ENCODE measurements at places on chromosomes 7 and 10. TPM values are rescaled to one million over a fixed set of nuclear protein-coding genes. Genes with fewer than 3 reads are reported as not detected.

AUTS2 gene
- total RNA-seq, result 1.2 TPM

TDRD1 gene
- under 0.01 TPM for total RNA-seq

LARP4B gene
- total RNA-seq, result 33.4 TPM

RBM20 gene
- 5.3 TPM for total RNA-seq

GRCh38 chr10:33120275-33120674 is 162.2 kb upstream of the ITGB1 start:
- DNase-seq, result no peak

DNA sequence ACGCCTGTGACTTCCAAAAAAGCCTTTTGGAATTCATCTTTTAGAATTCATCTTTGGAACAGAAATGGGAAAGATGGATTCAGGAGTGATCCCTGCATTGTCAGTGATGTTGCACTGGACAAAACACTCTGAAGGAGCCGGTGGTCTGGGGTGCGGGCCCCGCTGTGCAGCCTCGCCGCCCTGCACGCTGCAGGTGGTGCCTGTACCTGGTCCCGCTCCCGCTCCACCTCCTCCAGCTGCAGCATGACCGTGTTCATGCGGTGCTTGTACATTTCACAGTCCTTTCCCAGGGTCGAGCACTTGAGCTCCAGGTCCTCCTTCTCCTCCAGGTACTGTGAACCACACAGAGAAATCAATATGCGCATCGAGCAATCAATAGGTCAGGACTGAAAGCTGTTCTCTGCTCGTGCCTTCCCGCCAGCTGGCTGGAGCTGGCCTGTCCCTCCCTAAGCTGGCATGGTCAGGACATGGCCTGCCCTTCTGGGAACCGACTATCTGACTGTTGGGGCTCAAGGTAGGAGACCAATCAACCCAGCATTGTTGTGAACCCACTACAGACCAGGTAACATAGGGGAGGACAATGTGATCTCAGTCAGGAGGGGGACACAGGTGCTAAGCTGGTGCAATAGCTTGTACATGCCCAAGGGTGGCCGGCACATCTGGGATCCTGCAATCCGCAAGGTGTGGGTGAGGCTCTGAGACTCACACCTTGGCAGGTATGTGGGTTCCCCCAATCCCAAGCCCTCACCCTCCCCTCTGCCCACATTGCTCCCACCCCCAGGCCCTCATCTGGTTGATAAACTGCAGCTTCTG is 93.8 kb upstream of the GNA12 start:
- DNase-seq, result no peak

GRCh38 chr10:110414548-110415309 is 83.0 kb upstream of the DUSP5 start:
- peak; percentile 67 for DNase-seq

GRCh38 chr10:104819731-104820130 is 178.6 kb downstream of the SORCS3 start:
- no peak for DNase-seq

GRCh38 chr7:43872406-43873110 is 3.2 kb upstream of the MRPS24 start:
- no peak for DNase-seq

- DNase-seq, result no peak
Measured at GRCh38 chr10:77909021-77909748, 17.4 kb downstream of the DLG5 start.

- peak; percentile 23 for DNase-seq
Measured at GRCh38 chr7:30771880-30772425, 736 bp downstream of the MINDY4 start.

- no peak for DNase-seq
Measured at GRCh38 chr10:74282151-74282847, 131.3 kb downstream of the ADK start.

GRCh38 chr10:132399117-132400035 is 2.4 kb downstream of the PWWP2B start:
- no peak for DNase-seq

GRCh38 chr10:130357226-130357625 is 221.0 kb downstream of the GLRX3 start:
- no peak for DNase-seq

- no peak for DNase-seq
Measured at GRCh38 chr10:100130831-100131230, 49.2 kb upstream of the CPN1 start.
